ENCODE measurements at places on chromosomes 1 and 21. TPM values are rescaled to one million over a fixed set of nuclear protein-coding genes. Genes with fewer than 3 reads are reported as not detected.

DNA sequence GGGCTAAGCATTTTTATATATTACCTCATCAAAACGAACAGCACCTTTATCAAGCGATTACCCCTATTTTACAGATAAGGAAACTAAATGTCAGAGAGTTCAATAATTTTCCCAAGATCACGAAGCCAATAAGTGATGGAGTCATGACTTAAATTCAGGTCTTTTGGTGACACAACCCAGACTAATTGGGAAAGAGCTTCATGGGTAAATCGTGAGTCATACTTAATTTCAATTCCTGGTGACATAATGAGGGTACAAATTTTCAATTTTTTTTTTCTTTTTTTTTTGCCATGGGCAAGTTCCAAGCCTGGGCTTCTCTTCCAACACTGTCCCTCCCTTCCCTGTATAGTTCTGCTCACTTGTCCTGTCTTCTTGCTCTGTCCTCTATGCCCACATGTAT is 30.1 kb upstream of the IL10 start:
- DNase-seq = no peak

- DNase-seq = peak; percentile 58
These were observed 13.7 kb downstream of the LGR6 start for GRCh38 chr1:202207292-202207691.

DNA sequence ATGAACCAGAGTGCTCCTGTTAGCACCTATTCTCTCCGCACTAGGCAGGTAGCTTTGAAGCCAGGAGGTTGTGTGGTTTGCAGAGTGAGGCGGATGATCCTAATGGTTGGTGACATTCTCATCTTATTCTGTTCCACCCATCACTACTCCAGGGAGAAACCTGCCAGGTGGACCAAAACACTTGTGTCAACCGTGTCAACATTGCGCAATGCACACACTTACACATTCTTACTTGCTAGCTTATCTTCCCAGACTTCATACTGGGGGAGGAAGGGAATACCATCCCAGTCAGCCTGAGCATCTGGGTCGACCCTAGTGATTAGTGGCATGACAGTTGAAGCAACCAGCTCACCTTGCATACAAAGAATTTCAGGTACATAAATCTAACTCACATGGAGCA is 236.9 kb downstream of the RPS6KC1 start:
- DNase-seq = no peak

- DNase-seq = no peak
These were observed 135.8 kb upstream of the COL6A1 start for GRCh38 chr21:45845770-45846090.

GRCh38 chr1:229205854-229206253 is 65.1 kb upstream of the RAB4A start:
- no peak for DNase-seq

DNA sequence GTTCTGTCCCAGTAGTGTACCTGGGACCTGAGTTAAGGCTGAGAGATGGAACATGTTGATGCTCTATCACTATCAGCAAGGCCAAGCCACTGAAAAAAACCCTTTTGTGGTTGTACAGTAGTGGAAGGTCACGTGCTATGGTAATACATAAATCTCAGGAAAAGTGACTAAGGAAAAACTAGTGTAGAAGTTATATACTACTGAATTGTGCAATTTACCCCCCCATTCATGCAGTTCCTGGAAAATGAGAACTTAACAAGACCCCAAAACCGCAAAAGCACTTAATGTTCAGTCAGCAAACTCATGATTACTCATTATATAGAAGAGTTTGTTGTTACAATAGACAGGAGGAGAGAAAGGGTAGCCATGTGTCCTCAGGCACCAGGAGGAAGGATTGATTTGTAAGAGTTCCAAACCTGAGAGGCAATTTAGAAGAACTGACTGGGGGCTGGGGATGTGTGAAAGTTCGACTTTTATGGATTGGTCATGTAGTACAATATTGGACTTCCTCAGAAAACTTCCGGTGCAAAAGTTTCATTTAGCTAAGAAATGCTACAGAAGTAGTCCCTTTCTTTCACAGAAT is 91.6 kb downstream of the RGL1 start:
- no peak for DNase-seq

DNA sequence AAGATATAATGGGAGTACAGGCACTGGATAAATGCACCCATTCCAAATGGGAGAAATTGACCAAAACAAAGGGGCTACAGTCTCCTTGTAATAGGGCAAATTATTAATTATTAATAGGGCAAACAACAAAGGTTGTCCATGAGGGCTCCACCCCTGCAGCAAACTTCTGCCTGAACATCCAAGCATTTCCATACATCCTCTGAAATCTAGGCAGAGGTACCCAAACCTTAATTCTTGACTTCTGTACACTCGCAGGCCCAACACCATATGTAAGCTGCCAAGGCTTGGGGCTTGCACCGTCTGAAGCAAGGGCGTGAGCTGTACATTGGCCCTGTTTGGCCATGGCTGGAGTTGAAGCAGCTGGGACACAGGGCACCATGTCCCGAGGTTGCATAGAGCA is 33.7 kb downstream of the TNFSF4 start:
- DNase-seq = no peak

- DNase-seq = no peak
These were observed 136.6 kb upstream of the HMGB4 start for GRCh38 chr1:33727310-33727709.

GRCh38 chr1:77133731-77134358 is 85.4 kb downstream of the PIGK start:
- no peak for DNase-seq

DNA sequence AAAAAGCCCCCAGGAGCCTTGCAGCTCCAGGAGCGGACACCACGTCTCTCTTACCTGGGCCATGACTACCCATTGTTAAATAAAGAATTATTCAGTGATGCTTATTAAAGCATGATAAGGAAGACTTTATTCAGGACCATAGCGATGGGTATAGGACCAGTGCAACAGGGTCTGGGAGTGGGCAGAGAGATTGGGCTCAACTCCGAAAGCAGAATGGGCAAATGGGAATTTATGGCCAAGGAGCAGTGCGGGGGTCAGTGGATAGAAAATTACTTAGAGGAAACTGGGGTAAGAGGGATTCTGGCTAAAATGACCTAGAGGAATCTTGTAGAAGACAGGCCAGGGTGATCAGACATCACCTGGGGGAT is 580 bp upstream of the ATP5PO start:
- no peak for DNase-seq

- DNase-seq = no peak
These were observed 6.1 kb upstream of the CLEC20A start for GRCh38 chr1:178502856-178503255.

GRCh38 chr1:41656825-41657500 is 172.5 kb upstream of the EDN2 start:
- no peak for DNase-seq

DNA sequence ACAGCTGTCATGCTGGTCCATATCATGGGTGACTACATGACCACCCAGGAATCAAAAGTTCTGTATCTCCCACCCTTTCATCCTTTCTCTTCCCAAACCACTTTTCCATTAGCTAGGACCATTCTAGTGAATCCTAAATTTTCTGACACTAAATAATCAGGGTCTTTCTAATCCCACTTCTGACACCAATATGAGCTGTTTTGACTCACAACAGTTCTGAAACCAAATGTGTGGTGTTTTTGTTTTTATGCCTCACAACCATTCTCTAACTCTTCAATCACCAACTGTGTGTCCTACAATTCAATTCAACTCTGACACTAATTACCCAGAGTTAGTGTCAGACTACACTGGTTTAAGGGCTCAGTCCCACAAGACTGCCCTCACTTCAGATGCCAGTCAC is 63.9 kb downstream of the SMYD2 start:
- no peak for DNase-seq

- DNase-seq = peak; percentile 93
These were observed 1.3 kb downstream of the PIGV start for GRCh38 chr1:26788836-26789611.

DNA sequence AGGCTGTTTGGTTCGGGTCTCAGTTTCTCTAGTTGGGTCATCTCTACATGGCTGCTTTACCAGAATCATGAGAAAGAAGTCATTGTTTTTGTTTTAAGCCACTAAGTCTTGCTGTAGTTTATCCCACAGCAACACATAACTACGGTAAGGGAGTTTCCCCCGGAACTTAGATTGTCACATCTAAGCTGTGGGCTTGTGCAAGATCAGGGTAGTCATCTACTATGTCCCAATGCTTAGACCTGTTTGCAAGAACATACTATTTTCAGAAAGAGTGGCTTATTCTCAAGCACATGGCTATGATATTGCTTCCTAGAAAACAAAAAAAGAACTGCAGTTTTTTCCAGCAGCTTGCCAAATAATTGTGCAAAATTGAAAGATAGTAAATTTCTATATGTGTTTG is 18.0 kb upstream of the OLIG2 start:
- DNase-seq = no peak

GRCh38 chr1:82453511-82454185 is 652.9 kb downstream of the ADGRL2 start:
- DNase-seq = no peak

- no peak for DNase-seq
These were observed 92.5 kb downstream of the TTC3 start for GRCh38 chr21:37165586-37165985.

DNA sequence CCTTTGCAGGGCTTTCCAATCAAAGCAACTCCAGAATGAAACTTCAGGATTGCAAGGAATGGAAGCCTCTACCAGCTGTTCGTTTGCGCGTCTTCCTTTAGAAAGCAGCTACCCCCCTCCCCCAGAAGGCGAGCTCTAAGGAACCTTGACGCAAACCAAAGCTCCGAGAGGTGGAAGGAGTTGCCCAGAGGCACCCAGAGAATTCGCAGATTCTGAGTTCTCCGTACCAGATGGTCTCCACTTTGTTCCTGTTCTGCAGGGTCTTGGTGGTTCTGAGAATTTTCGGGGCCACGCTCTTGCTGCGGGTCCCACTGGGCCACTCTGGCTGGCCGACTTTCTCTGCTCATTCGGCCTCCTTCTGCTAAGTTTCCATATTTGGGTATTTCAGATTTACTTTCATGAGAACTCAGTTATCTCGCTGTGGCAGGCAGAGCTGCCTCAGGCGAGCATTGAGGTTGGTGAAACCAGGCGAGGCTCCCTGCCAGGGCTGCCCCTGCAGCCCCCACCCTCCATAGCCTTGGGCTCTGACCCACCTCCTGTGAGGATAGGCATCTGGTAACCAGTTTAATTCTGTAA is 801 bp downstream of the TRAF5 start:
- peak; percentile 79 for DNase-seq

DNA sequence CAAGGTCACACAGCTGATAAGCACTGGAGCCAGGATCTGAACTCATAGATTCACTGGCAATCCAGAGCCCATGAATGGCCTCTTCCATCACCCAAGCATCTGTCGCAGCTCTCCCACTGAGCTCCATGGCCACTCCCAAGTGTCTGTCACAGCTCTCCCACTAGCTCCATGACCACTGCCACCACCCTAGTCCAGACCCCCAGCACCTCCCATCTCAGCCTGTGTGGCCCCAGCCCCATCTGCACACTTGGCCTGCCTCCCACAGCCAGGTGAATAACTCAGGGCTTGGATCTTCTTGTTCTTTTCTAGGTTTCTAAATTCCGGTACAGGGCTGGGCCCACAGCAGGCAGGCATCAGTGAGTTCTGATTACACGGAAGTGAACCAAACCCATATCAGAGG is 76.0 kb downstream of the GLIS1 start:
- no peak for DNase-seq

DNA sequence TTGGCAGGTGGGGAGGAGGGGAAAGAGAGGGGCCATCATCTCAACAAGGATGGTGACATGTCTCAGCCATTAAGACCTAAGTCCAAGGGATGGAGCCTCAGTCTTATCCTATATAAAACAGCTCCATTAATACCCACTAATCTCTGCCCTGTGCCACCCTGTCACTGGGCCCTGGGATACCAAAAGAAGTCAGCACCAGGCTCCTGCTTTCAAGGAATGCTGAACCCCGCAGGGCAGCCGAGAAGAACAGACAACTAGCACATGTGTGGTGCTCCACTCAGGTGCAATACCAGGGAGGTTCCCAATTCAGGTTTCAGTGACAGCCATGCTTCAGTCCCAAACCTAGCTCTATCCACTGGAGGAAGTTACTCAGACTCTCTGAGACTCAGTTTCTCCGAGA is 128.4 kb downstream of the GRIK3 start:
- DNase-seq = no peak

GRCh38 chr1:56194701-56195300 is 384.6 kb downstream of the PLPP3 start:
- no peak for DNase-seq

- no peak for DNase-seq
These were observed 8.8 kb upstream of the LMX1A start for GRCh38 chr1:165365341-165365740.

DNA sequence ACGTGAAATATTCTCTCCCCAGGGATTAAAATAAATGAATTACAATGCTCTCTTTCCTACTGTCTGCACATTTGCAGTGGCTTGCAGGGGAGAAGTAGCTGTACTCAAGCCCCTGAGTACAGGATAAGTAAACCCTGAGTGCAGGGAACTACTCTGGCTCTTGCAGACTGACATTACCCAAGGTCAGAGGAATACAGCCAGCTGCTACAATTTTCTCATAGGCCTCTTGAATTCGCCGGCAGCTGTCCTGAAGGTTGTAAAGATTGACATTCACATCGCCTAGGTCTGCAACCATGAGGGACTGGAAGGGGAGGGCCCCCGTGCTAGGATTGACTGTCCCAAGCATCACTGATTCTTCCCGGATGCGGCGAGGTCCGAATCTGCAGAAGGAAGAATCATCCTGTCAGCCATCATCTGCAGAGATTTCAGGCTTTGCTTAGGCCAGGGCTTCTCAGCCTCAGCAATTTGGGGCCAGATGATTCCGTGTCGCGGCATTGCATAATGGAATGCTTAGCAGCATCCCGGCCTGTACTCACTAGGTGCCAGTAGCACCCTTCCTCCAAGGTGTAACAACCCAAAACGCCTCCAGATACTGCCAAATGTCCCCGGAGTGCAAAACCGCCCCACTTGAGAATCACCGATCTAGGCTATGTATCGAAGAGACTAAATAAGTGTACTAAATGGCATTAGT is 1.7 kb downstream of the AGMAT start:
- no peak for DNase-seq

The DHRS3 gene
- 21.2 TPM for total RNA-seq

The C1orf87 gene
- total RNA-seq = 0.07 TPM

The HCRTR1 gene
- total RNA-seq = not detected

The ANGPTL7 gene
- not detected for total RNA-seq

The S100A2 gene
- not detected for total RNA-seq

The FLG2 gene
- total RNA-seq = not detected

The ELAPOR1 gene
- total RNA-seq = 2.1 TPM

The GJA8 gene
- not detected for total RNA-seq

The PLEKHN1 gene
- total RNA-seq = 2.2 TPM

The ADAMTS5 gene
- 0.47 TPM for total RNA-seq

The MAP1LC3C gene
- 1.7 TPM for total RNA-seq

The REN gene
- not detected for total RNA-seq

The PLA2G5 gene
- 0.16 TPM for total RNA-seq

The ATP1A4 gene
- 0.63 TPM for total RNA-seq

All from GM23338 (cell line).